Urothelium cell line (cell line): ENCODE measurements at places on chromosomes 16 and 17.

DNA sequence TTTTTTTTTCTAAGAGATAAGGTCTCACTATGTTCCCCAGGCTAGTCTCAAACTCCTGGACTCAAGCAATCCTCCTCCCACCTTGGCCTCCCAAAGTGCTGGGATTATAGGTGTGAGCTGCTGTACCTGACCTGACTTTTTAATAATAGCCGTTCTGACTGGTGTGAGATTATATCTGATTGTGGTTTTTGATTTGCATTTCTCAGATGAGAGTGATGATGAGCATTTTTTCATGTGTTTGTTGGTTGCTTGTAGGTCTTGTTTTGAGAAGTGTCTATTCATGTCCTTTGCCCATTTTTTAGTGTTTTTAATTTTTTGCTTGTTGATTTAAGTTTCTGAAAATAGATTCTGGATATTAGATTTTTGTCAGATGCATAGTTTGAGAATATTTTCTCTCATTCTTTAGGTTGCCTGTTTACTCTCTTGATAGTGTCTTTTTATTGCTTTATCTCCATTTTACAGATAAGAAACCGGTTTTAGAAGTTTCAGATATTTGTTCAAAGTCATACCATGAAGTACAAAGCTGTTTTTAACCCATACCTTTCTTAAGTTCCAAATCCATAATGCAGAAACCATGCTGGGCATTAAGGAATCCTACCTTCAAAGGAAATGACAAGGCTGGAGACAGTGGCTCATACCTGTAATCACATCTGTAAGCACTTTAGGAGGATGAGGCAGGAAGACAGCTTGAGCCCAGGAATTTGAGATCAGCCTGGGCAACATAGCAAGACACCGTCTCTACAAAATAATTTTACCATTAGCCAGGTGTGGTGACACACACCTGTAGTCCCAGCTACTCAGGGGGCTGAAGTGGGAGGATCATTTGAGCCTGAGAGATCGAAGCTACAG is 168.4 kb upstream of the TBX2 start:
- DNase-seq: no peak

- no peak for DNase-seq
Observed at GRCh38 chr17:36814958-36815357, 122.3 kb upstream of the LHX1 start.

- no peak for DNase-seq
Observed at GRCh38 chr17:55622547-55622946, 100.1 kb downstream of the TMEM100 start.

DNA sequence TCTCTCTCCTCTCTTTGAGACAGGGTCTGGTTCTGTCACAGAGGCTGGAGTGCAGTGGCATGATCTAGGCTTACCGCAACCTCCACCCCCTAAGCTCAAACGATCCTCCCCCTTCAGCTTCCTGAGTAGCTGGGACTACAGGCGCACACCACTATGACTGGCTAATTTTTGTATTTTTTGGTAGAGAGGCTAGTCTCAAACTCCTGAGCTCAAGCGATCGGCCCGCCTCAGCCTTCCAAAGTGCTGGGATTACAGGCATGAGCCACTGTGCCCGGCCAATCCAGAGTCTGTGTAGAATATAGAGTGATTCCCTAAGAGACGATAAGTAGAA is 65.8 kb upstream of the RPH3AL start:
- DNase-seq: no peak

DNA sequence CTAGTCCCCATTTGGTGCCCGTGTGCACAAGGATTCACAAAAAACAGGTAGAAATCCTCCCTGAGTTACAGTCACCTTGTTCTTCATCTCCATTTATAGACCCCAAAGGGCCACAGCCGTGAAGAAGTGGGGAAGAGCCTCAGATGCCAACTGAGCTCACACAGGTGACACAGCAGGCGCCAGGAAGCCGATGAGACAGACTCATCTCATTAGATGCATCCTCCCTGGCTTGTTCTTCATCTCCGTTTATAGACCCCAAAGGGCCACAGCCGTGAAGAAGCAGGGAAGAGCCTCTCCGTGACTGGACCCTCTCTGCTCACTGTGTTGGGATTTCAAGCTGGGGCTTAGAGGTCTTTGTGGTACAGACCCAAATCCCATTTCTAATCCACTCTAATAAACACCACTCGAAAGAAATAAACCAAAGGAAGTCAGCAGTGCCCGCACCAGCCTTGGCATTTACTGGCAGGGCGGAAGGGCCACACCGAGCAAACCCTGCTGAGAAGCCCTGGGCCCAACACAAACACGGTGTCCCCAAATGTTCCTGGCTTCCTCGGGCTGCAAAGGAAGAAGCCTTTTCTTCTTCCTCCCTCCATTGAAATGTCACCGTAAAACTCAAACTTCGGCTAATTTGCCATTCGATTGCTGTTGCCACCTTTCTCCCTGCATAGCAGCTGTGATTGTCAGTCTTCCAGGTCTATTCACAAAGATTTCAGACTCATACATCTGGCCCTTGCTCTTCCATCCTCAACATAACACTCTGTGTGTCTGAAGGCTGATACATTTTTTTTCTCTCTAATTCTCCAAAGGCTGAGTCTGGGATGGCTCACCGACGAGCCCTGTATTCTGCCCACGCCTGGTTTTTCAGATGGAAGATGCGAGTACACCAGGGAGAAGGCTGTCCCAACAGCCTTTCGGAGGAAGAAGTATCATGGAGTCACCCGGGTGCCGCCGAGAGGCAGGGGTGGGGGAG is 44.9 kb upstream of the DOC2B start:
- no peak for DNase-seq

- no peak for DNase-seq
Observed at GRCh38 chr16:19785512-19786130, 67.5 kb downstream of the IQCK start.

GRCh38 chr16:46889942-46890300 is 5.8 kb downstream of the GPT2 start:
- no peak for DNase-seq
